ENCODE measurements at places on chromosomes 11 and 22.

DNA sequence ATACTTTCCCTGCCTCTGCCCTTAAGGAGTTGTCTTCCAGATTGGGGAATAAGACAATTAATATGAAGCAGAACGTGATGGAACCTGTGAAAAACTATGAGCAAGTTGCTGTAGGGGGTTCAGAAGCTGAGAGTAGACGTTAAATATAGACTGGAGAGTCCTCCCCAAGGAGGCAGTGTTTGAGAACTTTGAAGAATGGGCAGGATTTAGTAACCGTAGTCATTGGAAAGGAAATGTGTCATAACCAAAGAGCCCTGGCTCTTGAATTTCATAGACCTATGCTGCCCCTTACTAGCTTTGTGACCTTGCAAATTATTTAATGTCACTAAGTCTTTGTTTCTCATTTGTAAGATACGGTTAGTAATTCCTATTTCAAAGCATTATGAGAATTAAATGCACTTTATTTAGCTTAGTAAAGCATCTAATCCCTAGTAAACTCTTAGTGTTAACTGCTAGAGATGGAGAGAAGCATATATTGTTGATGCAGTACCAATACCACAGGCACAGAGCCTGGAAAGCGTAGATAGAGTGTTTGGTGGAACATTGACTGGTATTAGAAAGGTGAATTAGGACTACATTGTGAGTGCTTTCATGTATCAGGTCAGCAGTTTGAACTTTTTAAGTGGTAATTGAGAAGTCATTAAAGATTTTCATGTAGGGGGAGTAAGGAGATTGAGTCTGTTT lies 54.1 kb downstream of the MCAM start:
- no peak for DNase-seq

GRCh38 chr11:126390272-126390867 lies 34.9 kb downstream of the ST3GAL4 start:
- DNase-seq, result no peak

DNA sequence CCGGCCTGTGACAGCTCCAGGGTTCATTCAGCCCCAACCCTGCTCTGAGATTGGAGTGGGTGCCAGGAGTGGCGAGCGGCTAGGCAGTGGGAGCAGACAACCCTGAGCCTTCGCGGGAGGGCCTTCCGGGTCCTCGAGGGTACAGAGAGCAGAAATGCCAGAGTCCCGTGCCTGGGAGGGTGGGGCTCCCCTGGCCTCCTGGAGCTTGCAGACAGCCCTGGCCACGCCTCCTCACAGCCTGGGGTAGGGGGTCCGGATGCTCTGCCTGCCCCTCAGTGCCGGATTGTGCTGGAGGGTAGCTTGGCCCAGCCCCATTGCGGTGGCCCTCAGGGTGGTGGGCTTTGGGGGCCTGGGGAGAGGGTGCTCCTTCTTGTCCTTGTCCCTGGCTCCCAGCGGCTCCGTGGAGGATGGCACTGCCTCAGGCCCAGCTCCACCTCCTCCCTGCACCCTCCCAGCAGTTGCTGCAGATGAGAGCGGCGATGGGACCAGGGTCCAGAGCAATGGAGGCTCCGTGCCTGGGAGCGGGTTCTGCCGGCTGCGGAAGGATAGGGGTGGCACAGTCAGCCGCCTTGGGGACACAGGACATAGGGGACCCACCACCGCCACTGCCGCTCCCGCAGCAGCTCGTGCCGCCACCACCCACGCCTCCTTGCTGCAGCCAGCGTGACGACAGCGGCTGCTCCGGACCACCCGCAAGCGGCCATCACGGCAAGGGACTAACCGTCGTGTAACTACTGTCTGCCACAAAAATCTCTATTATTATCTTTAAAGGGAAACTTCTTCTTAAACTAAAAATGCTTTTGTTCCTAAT lies 34.9 kb upstream of the OR10G7 start:
- no peak for DNase-seq

GRCh38 chr22:39624501-39624821 lies 53.9 kb downstream of the CACNA1I start:
- no peak for DNase-seq

GRCh38 chr11:114813189-114813718 lies 134.9 kb downstream of the NXPE2 start:
- no peak for DNase-seq
